Esophagus muscularis mucosa (tissue), 4 donors: ENCODE measurements at places on chromosomes 7 and 10. TPM values are rescaled to one million over a fixed set of nuclear protein-coding genes. Genes with fewer than 3 reads are reported as not detected.
A peak's percentile ranks its signal among the peaks of the same experiment; 100 is the strongest.

GRCh38 chr7:24741679-24742505 is 15.4 kb downstream of the GSDME start:
- H3K4me3 ChIP-seq, result no peak overlapping the region
- H3K4me1 ChIP-seq, result no peaks in the 10 kb centered on the region
- peak; percentile 92 for DNase-seq
- H3K27ac ChIP-seq, result no peak overlapping the region
- H3K27me3 ChIP-seq, result no peaks in the 10 kb centered on the region

GRCh38 chr10:91975438-91975837 is 51.9 kb downstream of the BTAF1 start:
- peaks cover 16% of the 10 kb centered on the region for H3K36me3 ChIP-seq
- no peak for DNase-seq
- no peak overlapping the region for H3K27ac ChIP-seq
- H3K4me3 ChIP-seq, result no peak overlapping the region
- H3K27me3 ChIP-seq, result no peaks in the 10 kb centered on the region
- peaks cover 5% of the 10 kb centered on the region for H3K4me1 ChIP-seq

AASS gene
- total RNA-seq, result 63.6 TPM

GRCh38 chr7:11478882-11479281 is 353.1 kb downstream of the THSD7A start:
- H3K27me3 ChIP-seq, result no peaks in the 10 kb centered on the region
- no peak overlapping the region for H3K27ac ChIP-seq
- H3K4me1 ChIP-seq, result no peaks in the 10 kb centered on the region
- H3K36me3 ChIP-seq, result no peaks in the 10 kb centered on the region

- H3K27ac ChIP-seq, result no peak overlapping the region
- no peak overlapping the region for H3K4me3 ChIP-seq
- H3K4me1 ChIP-seq, result no peaks in the 10 kb centered on the region
- no peak for DNase-seq
- H3K27me3 ChIP-seq, result no peaks in the 10 kb centered on the region
Measured at GRCh38 chr7:157760004-157760730, 423.4 kb downstream of the DNAJB6 start.

CDK5 gene
- total RNA-seq, result 10.3 TPM

DNA sequence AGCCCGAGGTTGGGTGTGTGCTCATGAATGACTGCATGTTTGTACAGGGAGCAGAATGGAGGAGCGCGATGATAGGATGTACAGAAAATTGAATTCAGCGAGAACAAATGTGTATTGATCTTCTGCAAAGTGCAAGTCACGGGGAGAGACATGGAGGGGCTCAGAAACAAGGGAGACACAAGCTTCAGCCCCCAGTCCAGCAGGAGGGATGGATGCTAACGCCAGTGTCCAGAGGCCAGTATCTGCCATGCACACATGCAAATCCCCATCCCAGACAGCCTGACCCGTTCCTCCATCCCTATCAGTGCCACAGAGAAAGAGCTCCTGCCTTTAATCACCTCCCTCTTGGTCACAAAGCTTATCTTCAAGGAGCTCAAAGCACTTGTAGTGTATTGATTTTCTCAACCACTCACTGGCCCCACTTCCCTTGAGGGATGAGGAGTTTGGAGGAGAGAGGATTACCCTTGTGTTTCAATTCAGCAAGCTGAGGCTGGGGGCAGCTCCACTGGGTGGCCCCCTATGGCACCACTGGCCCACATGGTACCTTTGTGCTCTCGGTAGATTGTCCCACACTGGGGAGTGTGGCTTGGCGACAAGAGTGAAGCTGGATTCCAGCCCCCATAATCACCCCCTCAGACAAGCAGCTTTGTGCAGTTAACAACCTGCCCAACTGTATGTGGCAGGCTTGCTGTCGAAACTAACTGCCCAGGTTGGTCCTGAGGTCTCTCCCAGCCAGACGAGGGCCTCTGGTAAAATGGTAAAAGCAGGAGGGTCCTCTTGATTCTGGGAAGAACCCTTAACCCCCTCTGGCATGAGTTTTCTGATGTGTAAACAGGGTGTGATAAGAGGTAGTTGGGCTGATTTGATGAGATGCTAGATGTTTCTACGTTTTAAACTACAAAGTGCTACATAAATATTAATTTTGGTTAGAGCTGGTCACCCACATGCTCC is 151.6 kb upstream of the UNC5B start:
- H3K27me3 ChIP-seq, result no peaks in the 10 kb centered on the region
- H3K4me1 ChIP-seq, result peaks cover 4% of the 10 kb centered on the region
- H3K4me3 ChIP-seq, result no peak overlapping the region
- no peak overlapping the region for H3K27ac ChIP-seq
- no peak for DNase-seq

PLXNA4 gene
- 6.6 TPM for total RNA-seq

DNA sequence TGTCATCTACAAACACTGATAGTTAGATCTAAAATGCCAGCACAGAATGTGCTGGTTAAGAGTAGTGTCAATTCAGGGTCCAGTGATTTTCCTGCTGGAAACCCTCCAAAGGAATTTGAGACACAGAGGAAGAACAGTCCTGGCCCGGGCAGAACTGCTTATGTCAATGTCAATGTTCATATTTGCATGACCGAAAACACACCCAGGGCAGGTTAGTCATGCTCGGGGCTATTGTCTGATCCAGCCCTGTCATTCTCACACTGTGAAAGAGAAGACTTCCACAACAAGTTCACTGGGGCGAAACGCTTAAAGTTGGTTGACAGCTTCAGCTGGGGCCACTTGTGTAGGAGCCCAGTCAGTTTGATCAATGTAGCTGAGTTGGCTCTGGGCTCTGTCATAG is 139.3 kb downstream of the C1GALT1 start:
- no peaks in the 10 kb centered on the region for H3K27me3 ChIP-seq
- no peaks in the 10 kb centered on the region for H3K36me3 ChIP-seq
- H3K4me1 ChIP-seq, result no peaks in the 10 kb centered on the region
- DNase-seq, result no peak
- H3K27ac ChIP-seq, result no peak overlapping the region

- H3K4me3 ChIP-seq, result no peak overlapping the region
- no peak for DNase-seq
- H3K27me3 ChIP-seq, result no peaks in the 10 kb centered on the region
- H3K36me3 ChIP-seq, result no peaks in the 10 kb centered on the region
- no peak overlapping the region for H3K27ac ChIP-seq
Measured at GRCh38 chr10:9219860-9220259, 1165.4 kb downstream of the GATA3 start.

FFAR4 gene
- total RNA-seq, result 0.42 TPM
